ENCODE measurements at places on chromosomes 12 and 14.

DNA sequence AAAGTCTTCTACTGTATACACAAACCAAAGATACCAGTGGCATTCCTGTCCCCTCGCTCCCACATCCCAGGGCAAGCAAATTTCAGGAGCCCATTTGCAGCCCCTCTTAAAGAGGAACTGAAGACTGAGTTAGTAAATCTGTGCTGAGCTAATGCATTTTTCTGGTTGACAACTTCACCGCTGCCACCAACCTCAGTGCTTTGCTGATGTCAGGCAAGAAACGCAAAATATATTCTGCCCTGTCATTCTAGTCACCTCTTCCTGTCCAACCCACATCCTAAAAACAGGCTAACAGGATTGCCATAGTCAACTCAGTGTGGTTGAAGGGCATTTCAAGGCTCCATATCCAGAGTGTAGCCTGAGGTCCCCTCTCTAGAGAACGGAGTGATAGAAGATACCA, 59.4 kb upstream of the FICD start:
- DNase-seq = no peak

DNA sequence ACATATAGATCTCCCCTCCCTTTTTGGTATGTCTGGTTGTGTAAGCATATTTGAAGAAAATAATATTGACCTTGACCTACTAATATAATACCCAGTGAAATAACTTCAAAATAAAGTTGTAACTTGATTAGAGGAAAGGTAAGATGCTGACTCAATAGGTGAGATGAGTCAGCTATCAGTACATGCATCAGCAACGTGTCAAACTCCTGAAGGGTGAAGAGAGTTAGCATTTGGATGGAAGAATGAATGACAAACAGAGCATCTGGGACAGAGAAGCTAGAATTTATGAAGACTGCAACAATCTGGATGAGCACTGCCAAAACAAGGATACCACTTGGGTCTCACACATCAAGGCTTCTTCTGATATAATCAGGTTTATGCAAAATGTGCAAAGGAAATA, 74.9 kb downstream of the PPP2R5E start:
- DNase-seq = no peak

- no peak for DNase-seq
These were observed 109.8 kb downstream of the SCAF11 start for GRCh38 chr12:45880533-45880932.

- DNase-seq = no peak
These were observed 63.8 kb downstream of the TNFAIP2 start for GRCh38 chr14:103186909-103187586.

- no peak for DNase-seq
These were observed 13.7 kb downstream of the KRT71 start for GRCh38 chr12:52539083-52539820.

DNA sequence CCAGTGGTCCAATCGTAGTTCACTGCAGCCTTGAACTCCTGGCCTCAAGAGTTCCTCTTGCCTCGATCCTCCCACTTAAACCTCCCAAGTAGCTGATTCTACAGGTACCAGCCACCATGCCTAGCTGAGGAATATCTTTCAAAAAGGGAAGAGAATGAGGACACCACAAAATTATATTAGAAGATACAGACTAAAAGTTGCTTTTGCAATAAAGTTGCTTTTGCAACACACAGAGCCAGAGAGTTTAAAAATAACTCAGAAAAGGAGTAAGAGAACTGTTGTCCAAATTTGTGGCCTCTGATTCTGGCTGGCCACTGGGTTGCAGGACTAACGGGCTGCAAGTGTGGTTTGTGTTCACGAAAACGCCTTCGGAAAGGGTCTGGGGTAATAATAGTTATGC, 19.8 kb downstream of the TMEM253 start:
- DNase-seq = no peak

GRCh38 chr12:54148560-54149429, 40.0 kb downstream of the SMUG1 start:
- no peak for DNase-seq

GRCh38 chr12:11861155-11861863, 209.4 kb upstream of the BCL2L14 start:
- no peak for DNase-seq

DNA sequence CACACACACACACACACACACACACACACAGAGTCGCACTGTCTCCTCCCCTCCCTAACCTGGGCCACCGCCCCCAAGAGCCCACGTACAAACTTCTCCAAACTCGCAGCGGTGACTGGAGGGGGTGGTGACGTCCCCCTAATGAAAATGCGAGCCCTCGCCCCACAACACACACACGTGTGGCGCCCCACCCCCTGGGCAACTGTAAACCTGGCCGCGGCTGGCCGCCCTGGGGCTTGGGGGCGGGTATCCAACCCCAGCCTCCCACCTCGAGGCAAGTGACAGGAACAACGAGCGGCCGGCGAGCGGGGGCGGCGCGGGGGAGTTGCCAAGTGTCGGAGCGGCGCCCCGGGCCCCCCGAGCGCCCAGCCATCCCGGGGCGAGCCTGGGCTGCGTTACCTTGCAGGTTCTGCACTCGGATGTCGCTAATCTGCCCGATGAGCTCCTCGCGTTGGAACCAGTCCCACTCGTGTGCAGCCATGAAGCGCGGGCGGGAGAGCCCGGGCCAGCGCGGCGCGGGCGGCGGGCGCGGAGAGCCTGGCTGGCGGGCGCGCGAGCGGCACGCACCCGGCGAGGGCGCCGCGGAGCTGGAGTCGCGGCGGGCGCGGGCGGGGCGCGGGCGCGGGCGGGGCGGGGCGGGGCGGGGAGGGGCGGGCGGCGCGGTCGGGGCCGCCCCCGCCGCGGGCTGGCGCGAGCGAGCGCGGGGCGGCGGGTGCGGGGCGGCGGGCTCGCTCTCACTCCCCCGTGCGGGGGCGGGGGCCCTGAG, at the start of gene CLMN:
TSS of gene CLMN (minus strand) at position 597 of the 766 bp plus-strand sequence. CDS start at position 481, 116 bp downstream.
- peak; percentile 80 for DNase-seq

- no peak for DNase-seq
These were observed 68.5 kb upstream of the HOXC13 start for GRCh38 chr12:53870117-53870516.

- DNase-seq = no peak
These were observed 42.6 kb downstream of the SLCO1A2 start for GRCh38 chr12:21292111-21292510.

DNA sequence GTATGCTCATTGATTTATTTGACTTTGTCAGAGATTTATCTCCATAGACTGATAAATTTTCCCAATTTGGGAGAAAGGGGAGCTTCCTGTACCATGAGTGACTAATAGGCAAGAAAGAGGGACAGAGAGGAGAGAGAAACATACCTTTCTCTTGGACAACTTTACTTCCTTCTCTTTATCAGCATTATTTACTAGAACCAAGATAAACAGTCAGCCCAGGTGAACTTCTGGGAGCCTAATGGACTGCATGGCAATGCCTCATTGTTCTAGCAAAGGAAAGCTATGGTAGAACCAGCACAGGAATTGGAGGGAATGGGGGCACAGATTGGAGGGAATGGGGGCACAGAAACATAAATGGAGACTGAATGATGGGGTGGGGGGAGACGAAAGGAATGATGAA, 63.4 kb upstream of the STXBP6 start:
- DNase-seq = no peak

- peak; percentile 82 for DNase-seq
These were observed 35.7 kb downstream of the RIN3 start for GRCh38 chr14:92549105-92549858.

DNA sequence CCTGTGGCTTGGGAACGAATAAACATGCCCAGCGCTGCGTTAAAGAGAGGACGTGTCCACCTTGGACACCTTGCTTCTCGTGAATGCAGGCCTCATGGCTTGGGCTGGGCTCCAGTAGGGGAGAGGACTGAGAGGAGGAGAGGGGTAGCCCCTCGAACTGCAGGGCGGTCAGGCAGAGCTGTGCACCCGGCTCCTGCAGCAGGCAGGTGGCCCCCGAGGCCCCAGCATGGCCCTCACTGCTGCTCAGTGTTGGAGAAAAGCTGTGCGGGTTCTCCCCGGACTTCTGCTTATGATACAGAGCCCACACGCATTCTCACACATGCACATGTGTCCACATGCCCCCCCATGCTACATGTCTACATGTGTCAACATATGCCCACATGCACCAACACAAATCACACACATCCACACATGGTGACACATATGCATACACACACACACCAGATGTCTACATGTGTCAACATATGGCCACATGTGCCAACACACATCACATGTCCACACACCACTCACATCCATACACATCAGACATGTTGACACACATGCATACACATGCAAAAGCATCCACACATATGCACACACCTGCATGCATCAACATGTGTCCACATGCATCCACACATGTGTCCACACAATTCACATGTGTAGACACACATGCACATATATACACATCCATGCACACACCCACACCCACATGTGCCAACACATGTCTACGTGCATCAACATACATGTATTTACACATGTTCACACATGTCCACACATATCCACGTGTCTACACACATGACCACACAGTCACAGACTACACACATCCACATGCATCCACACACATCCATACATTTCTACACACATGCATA, 3.0 kb downstream of the ADGRD1 start:
- DNase-seq = no peak

DNA sequence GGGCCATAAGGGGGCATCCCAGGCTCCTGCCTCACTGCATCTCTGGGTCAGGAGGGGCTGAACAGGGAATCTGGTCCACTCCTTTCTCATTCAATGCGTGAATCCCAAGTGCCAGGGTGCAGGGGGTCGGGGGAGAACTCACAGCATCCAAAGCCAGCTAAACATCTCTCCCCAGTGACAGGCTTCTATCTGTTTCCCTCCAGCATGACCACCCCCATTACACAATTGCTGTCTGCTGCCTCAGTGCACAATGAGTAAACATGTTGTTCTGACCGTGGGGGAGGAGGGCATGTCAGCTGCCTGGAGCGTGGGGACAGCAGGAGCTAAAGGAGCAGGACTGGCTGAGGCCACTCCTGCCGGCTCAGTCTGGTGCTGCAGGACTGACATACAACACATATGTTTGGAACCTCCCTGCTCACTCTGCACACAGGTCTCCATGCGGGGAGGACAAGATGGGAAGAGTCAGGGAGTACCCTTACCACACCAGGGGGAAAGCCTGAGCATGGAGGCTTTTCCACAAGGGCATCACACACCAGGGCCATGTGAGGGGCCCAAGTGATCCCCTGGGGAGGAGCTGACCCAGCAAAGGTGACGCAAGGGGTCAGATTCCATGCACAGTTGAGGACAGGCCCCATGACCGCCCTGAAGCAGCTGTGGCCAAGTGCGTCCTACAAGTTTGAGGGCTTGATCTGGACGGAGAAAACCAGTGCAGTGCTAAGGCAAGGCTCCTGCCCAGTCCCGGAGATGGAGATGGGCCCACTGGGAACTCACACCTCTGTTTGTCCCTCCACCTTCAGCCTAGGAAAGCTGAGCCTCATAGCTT, 1.4 kb downstream of the TNS2 start:
- peak; percentile 78 for DNase-seq

GRCh38 chr12:34217660-34218059, 195.4 kb downstream of the ALG10 start:
- no peak for DNase-seq

DNA sequence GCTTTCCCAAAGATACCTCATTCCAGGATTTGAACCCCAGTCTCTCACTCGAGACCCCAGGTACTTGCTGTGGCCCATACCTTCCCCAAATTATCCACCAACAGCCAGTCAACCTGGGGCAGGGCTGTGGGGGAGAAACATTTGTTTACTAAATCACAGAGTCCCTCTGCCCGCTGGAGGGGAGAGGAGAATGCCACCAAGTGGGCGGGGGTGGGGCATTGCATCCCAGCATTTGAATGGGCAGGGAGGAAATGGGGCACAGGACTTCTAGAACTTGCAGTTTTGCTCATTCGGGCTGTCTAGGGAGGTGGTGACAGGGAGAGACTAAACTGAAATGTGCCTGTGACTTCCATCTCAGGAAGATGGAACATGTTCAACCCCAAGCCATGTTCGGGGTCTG, 10.9 kb upstream of the SERPINA9 start:
- DNase-seq = no peak

DNA sequence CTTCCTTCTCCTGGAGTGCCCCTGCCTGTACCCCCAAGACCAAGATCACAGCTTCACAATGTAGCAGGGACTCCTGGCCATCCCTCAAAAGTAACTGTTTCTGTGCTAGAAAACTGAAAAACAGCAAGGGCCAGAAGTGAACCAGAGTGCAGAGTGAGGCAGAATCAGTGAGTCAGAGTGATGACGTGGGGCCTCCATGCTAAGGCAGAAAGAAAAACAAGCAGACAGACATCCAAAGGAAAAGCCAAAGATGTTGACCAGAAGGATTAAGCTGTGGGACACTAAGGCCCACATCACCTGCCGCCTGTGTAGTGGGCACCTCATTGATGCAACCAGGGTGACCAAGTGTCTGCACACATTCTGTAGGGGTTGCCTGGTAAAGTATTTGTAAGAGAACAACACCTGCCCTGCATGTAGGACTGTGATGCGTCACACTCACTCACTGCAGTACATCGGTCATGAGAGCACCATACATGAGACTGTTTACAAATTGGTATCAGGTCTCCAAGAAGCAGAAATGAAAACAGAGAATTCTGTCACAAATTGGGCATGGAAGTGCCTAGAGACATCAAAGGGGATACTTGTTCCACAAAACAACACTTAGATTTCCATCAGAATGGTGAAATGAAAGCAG, 51.2 kb downstream of the ARMH4 start:
- no peak for DNase-seq

DNA sequence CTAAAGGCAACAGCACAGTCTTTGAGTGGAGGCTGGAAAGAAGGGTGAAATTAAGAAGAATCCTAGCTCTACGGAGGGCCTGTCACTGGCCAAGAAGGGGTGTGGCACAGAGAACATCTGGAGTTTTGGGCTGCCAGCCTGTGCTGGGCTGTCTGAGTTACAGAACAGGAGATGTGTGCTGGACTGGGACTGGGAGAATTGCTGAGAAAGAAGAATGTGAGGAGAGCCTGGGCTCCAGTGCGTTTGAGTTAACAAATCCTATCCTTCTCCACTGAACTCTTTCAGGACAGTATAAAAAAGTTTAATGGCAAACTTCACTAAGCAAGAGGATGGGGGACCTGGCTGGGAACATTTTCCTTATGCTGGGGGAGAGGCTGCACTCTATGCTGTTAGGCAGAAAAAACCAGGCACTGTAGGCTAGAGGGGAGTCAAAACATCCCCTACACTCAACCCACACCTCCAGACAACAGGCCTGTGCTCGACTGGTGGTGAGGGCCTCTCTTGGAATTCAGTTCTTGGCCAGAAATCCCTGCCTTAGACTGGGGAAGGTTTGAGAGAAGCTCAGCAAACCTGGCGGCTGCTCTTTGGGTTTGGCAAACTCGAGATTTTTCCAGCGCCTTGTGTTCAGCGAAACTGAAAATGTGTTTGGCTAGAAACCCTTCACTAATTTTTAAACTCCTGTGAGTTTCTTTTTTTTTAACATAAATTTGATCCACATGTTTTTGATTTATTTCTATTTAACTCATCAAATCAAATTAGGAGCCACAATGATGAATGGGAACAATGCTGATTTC, 217.3 kb downstream of the MON2 start:
- DNase-seq = no peak

- DNase-seq = no peak
These were observed 228.8 kb upstream of the TBX3 start for GRCh38 chr12:114912811-114913210.
